Occipital lobe (tissue), 3 donors: ENCODE measurements at places on chromosomes 1 and 21. TPM values are rescaled to one million over a fixed set of nuclear protein-coding genes. Genes with fewer than 3 reads are reported as not detected.

Gene COL8A2
- total RNA-seq: 1.1 TPM

Gene AMPD1
- not detected for total RNA-seq

Gene SYT6
- 7.3 TPM for total RNA-seq

Gene CLEC20A
- not detected for total RNA-seq

Gene IL22RA1
- not detected for total RNA-seq

Gene DOP1B
- 30.9 TPM for total RNA-seq

Gene PTCH2
- 1.4 TPM for total RNA-seq

Gene OR2M3
- total RNA-seq: 0.16 TPM
